ENCODE measurements at places on chromosomes 2 and 18.

- DNase-seq, result no peak
Observed at GRCh38 chr2:49917654-49918053, 763.3 kb upstream of the FSHR start.

DNA sequence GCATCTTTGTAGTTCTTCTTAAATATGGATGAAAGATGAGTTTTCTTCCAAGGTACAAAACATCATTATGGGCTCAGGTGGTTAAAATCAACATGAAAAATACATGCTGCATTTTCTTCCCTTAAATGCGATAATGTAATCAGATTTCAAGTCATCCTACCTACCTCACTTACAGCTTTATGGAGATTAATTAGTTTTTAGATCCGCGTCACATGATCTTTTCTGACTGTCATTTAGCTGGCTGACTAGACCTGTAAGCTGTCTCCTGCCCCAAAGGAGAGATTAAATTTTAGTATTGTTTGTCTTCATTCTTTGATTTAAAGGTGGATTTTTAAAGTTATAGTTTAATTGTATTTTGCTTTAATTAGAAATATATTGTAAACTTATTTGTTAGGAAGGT is 678.0 kb upstream of the ZEB2 start:
- no peak for DNase-seq

DNA sequence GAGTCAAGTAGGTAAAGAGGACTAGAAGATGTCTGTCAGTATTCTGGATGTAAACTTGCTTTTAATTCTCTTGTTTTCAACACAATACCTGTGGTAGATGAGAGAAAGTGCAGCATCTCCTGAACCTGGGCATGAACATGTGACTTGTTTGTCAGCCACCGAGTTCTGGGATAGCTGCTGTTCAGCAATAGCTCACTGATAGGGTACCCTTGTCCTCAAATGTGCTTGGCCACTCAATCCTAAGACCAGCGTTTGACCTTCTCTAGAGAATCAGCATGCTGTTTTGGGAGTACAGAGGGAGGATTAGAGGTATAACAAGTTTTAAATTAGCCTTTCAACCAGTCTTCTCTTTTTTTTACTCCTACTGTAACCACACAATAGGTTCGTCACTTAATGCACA is 23.2 kb downstream of the RPIA start:
- DNase-seq, result no peak

DNA sequence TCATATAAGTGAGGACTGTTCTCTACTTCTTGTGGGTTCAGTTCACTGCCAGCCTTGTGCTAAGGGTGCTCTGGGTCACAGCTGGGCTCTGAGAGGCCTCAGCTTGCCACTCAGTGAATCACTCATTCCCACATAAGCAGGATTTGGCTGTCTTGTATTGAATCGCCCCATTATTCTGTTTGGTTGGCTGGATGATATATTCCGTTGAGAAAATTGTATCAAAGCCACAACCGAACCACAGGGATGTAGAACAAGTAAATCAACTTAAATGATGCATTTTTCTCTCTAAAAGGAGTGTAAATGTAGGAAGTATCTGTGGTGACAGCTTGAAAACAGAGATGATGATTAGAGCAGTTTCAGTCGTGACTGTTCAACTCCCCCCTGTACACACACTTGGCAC is 39.6 kb downstream of the TTC39C start:
- DNase-seq, result no peak

DNA sequence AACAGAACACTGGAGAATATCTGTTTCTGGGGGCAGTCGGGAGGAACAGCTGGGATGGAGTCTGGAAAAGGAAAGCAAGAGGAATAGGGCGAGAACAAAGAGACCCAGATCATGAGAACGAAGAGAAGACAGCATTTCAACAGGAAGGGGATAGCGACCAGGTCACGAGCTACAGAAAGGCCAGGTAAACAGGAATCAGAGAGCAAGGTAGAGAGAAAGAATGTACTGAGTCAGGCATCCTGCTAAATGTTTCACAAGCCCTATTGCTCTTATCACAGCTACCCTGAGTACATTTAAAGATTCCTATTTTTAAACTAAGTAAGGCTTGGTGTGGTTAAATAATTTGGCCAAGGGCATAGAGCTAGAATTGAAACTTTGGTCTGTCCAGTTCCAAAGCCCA is 254.9 kb upstream of the RAB12 start:
- no peak for DNase-seq

- DNase-seq, result no peak
Observed at GRCh38 chr18:5052491-5052890, 144.6 kb downstream of the AKAIN1 start.

DNA sequence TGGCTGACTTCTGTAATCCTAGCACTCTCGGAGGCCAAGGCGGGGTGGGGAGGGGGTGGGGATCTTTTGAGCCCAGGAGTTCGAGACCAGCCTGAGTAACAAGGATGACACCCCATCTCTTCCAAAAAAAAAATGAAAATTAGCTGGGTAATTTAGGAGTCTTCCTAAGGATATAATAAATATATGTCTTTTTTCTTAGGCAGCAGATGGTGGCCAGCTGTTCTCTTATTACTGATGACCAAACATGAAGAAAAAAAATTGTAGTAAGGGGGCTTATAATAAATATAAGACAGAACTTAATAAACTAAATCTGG is 4.2 kb upstream of the IMPA2 start:
- DNase-seq, result no peak

GRCh38 chr2:200408428-200409316 is 101.2 kb downstream of the KCTD18 start:
- no peak for DNase-seq

DNA sequence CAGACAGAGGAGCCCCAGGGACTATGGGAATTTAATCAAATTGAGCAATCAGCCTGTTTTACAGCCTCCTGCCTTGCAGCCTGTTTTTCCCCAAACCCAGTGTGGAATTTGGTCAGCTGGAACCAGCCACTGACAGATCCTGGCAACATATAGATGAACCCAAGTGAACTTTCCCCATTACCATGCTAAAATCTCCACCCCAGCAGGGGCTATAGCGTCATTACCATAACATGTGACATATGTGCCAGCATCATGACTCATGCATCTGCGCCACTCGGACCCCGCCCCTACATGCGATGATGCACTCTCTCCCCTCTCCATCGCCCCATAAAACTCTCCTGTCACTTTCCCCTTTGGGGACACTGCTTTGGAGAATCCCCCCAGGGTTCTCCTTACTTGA is 17.3 kb upstream of the FEZ2 start:
- no peak for DNase-seq

DNA sequence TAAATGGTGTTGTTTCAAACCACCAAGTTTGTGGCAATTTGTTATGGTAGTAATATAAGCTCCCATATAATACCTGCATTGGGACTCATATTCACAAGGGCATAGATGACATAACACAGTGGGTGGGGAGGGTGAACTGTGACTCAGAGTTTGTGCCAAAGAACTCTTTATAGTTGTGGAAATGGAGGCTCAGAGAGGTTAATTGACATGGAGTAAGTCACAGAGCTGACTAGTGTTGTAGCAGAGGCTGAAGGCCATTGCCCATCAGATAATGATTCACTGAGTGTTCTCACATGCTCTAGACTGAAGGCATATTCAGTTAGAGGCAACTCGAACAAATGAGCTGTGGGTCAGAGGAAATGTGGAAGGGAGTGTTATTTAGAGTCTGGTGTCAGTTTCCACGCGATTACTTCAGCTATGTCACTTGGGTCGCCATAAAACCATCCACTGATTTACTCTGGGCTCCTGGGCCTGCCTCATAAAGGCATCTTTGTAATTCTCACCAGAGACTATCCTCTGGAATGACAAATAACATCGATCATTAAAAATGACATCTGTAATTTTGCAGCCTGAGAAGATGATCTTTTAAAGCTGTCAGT is 264.7 kb downstream of the CCDC85A start:
- DNase-seq, result no peak

DNA sequence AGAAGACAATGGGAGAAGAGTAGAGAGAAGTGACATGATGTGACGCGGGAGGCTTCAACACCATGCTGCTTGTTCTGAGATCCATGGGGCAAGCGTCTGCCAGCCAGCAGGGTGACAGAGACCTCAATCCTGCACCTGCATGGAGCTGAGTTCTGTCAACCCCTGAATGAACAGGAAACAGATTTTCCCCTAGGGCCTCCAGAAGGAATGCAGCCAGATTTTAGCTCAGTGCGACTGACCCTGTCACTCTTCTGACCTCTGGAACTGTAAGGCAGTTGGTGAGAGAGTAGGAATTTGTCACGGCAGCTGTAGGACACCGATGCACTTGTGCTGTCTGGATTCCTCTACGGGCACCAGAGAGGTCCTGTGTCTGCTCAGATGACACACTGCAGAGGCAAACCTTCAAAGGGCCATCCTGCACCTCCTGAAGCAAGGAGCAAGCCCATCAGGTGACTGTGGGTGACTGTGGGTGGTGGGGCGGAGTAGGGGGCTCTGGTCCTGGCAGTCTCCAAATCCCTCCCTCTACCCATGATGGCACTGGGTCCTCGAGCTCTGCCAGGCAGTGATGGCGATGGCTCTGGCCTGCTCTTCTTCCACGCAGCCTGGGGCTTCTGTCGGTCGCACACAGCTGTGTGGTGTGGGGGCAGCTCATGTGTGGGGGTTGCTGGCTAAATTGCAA is 194.3 kb upstream of the TWIST2 start:
- no peak for DNase-seq
